ENCODE measurements at places on chromosomes 7 and 10.

DNA sequence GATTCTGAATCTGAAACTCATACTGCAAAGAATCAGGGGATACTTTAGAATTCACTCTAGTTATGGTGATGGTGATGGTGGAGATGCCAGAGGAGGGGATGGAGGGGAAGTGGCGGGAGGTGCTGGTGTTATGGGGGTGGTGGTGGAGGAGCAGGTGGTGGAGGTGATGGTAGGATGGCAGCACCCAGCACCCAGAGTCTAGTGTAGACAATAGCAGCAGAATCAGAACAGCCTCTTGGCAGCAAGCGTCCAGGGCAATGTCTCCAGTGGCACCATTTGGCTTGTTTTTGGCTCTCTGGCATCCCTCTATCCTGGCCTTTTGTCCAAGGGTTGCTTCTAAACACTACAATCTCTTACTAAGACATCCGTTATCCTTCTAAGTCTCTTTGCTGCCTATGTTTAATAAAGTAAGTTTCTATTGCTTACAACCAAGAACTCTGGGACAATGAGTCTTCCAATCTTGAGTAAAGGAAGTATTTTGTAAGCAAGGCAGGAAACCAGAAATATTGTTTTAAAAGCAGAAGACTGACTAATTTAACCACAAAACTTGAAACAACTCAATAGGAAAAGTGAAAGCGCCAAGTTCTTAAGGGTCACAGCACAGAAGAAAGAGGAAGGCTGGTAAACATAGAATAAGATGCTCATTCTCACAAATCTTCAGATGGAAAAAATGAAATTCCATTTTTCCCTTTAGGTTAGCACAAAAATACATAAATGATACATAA, 42.4 kb upstream of the GDF10 start:
- no peak for DNase-seq

DNA sequence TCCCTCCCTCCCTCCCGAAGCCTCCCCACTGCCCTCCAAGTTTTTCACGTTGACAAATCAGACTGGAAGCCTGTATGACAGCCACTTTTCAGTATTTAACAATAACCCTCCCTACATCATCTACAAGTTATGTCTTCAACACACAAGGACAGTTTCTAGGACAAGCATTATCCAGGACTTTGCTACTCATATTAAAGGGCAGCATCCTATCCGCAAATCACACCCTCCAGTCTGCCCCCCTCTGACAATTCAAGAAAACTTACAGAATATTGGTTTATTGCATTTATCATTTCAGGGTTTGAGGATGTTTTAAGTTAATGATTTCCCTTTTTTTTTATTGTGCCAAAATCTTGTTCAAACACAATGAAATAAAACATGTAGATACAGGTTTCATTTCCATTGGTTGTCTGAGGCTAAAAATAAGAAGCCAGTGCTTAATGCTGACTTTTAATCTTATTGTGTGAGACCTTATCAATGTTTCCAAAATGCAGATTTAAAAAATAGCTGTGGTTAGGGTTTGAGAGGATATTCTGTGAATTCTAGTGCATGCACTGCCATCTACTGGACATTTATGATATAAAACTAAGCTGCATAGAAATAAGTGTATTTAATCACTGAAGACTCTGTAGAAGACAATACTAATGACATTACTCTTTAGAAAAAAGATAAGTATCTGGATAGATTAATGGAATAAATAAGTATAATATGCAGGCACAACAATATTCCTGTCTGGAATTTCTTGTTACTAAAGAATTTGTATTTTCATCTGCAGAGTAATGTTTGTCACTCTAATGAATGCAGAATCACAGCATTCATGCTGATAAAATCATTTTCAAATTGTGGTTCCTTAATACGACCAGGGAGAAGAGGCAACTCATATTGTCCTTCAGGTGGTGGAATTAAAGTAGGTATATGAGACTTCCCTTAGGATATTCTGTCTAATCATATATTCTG, 64.1 kb downstream of the CAV1 start:
- peak; percentile 34 for DNase-seq

GRCh38 chr7:157520249-157520648, 183.4 kb downstream of the DNAJB6 start:
- no peak for DNase-seq

GRCh38 chr7:111803015-111803758, 240.9 kb upstream of the IMMP2L start:
- DNase-seq, result no peak

DNA sequence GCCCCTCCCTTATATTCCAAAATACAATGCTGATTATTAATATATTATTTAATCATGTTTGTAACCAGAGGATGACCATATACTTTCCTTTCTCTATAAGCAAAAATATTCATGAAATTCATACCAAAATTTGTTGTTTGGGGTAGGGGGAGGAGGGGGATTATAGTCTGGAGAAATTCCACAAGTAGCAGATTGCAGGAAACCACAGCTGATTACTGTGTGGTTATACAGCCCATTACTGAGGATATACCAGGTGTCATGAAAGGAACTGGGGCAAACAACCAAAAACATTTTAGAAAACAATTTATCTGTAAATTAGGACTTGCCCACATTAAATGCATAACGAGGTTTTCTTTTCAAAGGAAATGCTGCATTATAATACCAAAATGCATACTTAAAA, 50.3 kb downstream of the SEMA3C start:
- DNase-seq, result no peak

- no peak for DNase-seq
Observed at GRCh38 chr10:113858541-113858940, 4.1 kb downstream of the NHLRC2 start.

DNA sequence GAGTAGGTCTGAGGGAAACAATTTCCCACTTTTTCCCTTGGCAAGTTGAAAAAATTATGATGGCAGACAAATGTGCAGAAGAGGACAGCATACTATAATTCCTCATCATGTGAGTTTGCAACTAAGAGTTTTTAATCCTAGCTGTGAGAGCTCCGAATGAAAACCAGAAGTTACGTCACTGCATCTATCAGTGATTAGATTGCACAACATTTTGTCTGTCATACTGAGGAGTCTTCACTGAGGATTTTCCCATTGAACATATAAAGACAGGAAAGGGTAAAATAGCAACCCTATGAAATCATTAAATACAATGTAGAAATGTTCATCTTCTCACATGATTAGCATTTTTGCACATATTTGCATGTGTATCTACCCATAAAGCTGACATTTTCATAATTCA, 45.8 kb downstream of the ZNF736 start:
- DNase-seq, result no peak

DNA sequence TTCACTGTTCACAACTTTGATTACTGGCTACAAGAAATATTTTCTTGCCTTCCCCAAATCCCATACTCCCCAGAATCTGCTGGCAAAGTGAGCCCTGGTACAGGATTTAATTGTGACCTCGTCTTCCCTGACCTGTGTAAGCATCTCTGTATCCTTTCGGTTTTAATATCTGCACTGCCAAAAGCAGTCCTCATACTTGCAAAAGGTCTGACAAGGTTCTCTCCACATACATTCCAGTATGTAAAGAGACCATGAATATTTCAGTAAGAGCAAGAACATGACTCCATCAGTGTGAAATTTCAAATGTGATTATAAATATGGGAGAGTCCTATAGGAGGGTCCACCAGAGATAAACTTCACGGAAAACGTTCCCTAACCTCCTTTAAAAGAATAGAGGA, 134.0 kb upstream of the TCF7L2 start:
- DNase-seq, result no peak

GRCh38 chr10:2986391-2986801, 81.0 kb upstream of the PFKP start:
- DNase-seq, result no peak

DNA sequence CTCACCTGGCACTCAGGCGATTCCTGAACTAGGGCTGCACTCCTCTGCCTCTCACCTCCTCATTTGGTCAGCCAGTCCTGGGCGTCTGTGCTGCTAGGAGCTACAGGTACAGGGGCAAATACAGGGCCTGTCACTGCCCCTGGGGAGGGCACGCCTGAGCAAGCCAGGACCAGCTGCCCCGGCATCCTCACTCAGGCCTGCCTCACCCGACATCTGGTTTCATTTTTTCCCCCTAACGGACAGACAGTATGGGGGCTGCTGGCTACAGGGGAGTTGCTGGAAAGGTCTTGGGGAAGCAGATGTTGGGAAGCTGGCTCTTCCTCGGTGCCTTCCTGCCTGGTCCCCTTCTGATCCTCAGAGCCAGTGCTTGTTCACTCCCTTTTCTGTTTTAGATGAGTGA, 77.3 kb upstream of the PPIF start:
- DNase-seq, result no peak

All from NCI-H1436 (cell line).